Type B pancreatic cell (in vitro differentiated cells): ENCODE measurements at places on chromosomes 4 and X.

DNA sequence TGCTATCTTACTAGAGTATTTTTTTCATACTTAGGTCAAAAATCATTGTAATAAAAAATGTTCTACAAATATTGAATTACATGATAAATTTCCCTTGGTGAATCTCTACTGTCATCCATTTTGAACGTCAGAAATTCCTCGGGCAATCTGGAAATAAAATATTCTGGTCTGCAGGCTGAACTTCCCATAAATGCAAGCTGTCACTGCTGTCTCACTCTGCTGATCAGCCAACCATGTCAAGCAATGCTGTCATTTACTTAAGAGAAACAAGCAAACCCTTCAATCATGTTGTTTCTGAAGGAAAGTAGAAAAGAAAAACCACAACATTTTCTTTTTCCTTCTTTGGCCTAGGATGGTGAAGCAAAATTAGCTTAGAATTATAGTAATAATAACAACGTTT lies 514.2 kb upstream of the GALNT7 start:
- DNase-seq: no peak

DNA sequence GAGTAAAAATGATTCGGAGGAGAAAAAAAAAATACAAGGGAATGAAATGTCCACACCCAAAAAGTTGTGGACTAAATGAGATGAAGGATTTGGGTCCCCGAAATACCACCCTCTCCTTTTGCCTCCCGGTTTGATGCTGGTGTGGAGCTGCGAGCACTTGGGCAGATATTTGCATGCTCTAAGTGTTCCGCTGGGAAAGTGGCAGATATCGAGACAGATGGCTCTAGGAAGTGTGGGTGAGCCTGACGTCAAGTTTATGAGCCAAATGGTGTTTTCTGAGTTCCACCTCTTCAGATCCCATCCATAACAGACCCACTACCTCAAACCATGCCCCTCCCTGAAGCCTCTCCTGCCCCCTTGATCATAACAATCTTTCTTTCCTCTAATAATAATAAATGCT lies 228.6 kb downstream of the QDPR start:
- no peak for DNase-seq

- no peak for DNase-seq
Observed at GRCh38 chr4:142126890-142127497, 490.6 kb downstream of the IL15 start.

- DNase-seq: no peak
Observed at GRCh38 chrX:110026099-110026844, 23.4 kb downstream of the TMEM164 start.

GRCh38 chr4:179530958-179531357 lies 2088.7 kb upstream of the AGA start:
- no peak for DNase-seq

GRCh38 chr4:8847764-8848163 lies 23.9 kb downstream of the HMX1 start:
- DNase-seq: peak; percentile 25

- DNase-seq: no peak
Observed at GRCh38 chr4:13922459-13922858, 294.9 kb upstream of the BOD1L1 start.

GRCh38 chrX:110213183-110213582 lies 104.7 kb downstream of the AMMECR1 start:
- no peak for DNase-seq

GRCh38 chr4:85489273-85489981 lies 14.5 kb downstream of the ARHGAP24 start:
- DNase-seq: no peak

- no peak for DNase-seq
Observed at GRCh38 chr4:188976644-188977115, 837.4 kb downstream of the TRIML1 start.

GRCh38 chrX:74925225-74926088 lies at the start of gene NEXMIF:
TSS of gene NEXMIF (minus strand) at chrX:74925452.
- no peak for DNase-seq

GRCh38 chrX:153792368-153792767 lies 1.8 kb downstream of the IDH3G start:
- no peak for DNase-seq

DNA sequence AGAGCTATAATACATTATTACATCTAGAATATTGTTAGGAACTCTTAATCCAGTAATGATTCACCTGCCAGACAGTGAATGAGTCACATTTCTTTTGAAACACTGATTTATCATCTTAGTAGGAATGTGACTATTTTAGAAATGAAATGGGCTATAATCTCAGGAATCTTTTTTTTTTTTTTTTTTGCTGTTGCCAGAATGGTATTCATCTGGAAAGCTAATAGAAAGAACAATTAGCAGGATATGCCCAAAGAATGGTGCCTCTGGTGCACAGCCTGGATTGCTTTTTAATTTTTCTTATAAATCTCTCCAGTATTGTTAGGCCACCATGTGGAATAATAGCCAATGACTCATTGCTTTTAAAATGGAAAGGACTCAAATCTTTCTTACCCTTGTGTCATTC lies 181.1 kb upstream of the SMIM31 start:
- DNase-seq: no peak

DNA sequence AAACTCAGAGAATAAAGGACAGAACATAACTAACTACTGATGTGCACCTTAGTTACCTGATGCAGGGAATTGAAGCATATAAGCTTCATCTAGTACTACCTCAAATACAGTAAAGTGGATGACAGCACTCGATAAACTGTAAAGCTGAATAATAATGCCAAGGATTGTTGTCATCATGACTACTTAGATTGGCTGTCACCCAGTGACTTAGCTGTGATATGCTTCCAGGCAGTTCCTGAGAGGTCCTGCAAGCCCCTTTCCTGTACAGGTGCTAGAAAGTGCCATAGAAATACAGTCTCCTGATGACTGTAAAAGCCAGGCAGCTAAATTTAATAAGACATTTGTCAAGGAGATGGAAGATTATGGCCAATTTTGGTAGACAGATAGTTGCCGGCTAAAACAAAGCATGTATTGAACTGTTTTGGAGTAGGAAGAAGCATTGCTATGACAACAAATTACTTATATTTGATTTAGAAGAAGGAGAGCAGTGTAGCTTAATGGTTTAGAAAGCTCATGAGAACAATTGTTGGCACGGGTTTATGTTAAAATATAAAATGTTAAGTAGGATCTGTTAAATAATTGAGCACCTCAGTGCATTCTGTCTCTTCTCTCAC lies 29.7 kb downstream of the TMEM164 start:
- DNase-seq: no peak

DNA sequence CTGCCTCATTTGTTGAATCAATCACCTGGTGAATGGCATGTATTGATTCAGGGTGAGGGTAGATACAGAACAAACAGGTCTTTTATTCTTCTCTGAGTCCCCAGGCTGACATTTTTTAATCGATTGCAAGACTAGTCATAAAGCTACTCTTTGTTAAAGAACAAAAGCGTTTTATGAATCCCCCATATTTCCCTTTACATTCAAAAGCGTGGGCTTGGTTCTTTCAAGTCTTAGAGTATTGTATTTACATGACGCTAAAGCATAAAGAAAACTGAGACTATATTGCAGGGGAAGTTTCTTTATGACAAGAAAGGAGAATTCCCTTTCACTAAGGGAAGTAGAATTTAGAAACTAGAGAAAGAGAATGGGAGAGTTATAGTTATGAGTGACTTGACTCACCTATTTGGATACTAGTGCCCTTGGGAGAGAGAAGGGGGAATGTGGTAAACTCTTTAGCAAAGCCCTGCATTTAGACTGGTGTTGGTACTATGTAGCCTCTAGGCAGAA lies 69.3 kb upstream of the PDE5A start:
- no peak for DNase-seq

- no peak for DNase-seq
Observed at GRCh38 chrX:135973025-135973547, 702 bp downstream of the MMGT1 start.

DNA sequence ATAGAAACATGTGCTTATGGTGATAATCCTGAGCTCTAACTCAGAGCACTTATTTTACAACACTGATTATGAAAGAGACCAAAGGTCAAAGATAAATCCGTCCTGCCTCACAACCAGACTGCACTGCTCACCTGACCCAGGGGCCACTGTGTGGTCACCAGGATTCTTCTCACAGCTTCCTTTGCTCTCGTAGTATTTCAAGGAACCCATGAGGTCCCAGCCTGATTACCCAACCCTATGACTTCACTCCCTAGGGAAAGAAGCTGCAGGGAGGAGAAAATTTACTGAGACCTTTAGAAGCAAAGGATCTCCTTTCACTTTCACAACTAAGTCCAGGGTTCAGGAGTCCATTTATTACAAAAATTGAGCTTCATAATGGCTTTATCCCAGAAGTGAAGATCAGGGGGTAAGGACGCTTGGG lies 9.6 kb downstream of the SLC25A5 start:
- DNase-seq: no peak

DNA sequence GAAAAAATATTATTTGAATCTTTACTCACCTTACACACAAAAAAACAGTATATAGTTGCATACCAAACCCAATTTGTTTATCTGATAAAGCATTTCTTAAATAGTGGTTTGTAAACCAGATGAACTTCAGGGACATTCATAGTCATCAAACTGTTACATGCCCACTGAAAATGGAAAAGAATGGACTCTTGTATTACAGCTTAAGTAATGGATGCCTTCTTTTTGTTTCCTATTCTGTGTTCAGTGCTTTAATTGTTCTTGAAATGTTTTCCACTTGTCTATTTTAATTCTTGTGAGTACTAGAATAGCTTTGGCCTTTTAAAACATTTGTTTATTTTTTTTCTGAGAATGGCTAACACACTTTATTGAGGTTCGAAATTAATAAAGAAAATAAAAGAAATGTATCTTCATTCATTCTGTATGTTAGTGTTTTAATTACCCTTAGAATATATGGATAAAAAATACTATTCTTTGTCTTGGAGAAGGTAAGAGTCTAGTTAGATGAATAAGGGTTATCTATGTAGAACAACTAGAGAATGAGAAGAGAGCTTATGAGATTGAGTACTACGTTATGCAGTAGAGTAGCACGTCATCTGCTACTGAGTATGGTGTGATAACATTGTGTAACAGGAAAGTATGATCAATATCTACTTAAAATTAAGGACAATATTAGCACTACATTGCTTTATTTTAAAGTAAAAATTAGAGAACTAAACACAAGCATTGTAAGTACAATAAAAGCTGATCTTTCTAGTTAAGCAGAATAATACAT lies 9.9 kb downstream of the CPEB2 start:
- no peak for DNase-seq

DNA sequence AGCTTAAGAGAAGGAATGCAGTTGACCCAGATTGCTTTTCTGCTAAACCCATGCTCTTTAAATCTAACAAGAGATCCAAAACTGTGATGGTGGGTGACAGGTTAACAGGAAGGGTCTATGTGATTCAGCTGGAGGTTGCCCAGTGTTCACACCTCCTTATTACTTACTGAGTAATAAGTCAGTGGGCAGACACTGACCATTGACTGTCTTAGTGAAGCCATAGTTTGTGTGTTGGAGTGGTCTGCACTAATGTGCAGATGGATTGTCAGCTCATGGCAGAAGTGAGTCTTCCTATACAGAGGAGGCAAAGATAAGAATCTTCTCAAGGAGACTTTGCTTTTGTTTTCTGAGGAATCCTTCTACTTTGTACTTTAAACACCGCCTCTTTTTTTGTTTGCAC lies 15.2 kb upstream of the RUFY3 start:
- DNase-seq: no peak

GRCh38 chr4:80374180-80374579 lies 38.6 kb downstream of the CFAP299 start:
- DNase-seq: no peak

GRCh38 chr4:138241281-138242075 lies 671 bp downstream of the SLC7A11 start:
- no peak for DNase-seq

- no peak for DNase-seq
Observed at GRCh38 chr4:48085821-48086589, 48.0 kb downstream of the TXK start.

DNA sequence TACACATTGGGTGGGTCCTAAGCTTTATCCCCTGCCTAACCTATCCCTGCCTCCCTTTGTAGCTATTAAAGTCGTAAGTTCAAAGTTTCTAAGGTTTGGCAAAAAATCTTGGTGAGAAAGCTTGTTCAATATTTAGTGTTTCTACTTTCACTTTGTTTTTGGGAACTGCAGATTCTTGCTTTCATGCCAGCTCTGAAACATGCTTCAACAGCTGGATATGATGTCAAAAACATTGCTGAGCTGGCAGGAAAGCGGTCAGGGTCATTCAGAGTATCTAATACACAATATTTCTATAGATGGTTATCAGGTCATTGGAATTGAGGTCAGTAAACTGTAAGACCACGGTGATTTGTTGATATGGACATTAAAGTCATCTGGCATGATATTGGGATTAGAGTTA lies 19.7 kb downstream of the CENPI start:
- DNase-seq: no peak

- DNase-seq: no peak
Observed at GRCh38 chr4:72842323-72842722, 227.2 kb downstream of the COX18 start.

GRCh38 chr4:151583157-151583914 lies 174.4 kb downstream of the FHIP1A start:
- DNase-seq: no peak

- DNase-seq: no peak
Observed at GRCh38 chrX:38036466-38036865, 30.1 kb downstream of the SYTL5 start.

DNA sequence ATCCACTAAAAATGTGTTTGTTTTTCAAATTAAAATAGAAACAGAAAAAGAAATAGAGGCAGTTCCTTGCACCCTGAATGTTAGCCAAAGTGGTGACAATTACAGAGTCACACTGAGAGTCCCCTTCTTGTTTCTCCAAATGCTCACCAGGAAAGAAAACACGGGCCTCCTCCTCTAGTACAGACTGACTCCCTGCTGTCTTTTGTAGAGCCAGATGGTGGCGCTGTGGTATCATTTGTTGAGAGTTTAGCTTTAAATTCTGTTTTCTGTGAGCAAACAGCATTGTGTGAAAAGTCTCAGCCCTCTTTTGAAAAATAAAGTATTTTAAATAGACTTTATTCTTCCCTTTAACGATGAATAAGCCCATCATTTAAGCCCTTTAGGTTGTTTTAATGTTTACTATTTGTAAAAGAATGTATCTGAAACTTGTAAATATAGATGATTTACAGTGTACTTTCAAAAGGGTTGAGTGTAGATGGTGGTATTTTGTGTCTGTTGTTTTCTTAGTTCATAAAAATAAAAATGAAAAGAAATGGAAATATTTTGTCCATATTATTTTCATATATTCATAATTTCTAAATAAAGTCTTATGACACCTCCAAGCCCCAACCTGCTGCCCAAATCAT lies 36.9 kb upstream of the ATOH1 start:
- DNase-seq: no peak

DNA sequence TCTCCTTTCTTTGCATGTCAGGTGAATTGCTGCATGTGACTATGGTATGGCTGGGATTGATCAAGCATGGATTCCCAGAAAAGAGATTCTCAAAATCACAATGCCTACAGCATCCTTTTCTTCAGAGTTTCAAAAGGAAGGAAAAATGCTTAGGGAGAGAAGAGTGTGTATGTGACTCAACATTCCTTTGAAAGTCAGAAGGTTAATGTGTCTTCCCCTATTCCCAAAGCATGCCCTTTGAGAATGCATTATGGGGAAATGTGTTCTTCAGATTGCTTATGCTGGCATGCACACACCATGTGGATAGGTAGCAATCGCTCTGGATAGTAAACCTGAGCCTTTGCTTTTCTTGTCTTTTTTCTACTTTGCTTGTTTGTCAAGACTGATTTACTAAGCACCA lies 78.5 kb downstream of the ELOVL6 start:
- no peak for DNase-seq

- DNase-seq: no peak
Observed at GRCh38 chrX:73977542-73978169, 326.3 kb upstream of the ZCCHC13 start.
